ENCODE measurements at places on chromosomes 13 and 19.

DNA sequence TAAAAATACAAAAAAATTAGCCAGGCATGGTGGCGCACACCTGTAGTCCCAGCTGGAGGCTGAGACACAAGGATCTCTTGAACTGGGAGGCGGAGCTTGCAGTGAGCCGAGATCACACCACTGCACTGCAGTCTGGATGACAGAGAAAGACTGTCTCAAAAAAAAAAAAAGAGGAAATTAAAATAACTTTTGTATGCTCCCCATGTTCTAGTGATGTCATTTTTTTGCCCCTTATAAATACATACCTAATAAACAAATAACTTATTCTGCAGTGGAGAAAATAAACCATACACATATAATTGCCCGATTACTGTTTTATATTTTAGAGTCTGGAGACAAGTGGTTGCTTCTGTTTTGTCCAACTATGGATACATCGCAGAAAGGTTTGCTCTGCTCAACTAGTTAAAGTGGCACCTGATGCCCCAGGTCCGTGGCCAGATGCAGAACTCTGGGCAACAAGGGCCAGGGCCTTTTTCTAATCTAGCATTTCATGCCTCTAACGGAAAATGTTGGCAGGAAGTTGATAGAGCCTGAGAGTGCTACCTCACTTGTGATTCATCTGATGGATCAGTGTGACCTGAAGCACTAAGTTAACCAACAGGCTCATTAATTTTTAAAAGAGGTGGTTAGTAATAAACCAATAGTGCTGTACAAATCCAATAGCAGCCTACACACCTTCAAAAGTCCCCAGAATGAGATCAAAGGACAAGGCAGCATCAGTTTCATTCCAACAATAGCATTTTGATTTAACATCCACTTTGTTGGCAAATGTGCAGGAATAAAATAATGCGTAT, 18.8 kb downstream of the UBE2L5 start:
- DNase-seq = no peak

GRCh38 chr13:51229101-51229719, 7.0 kb downstream of the FAM124A start:
- no peak for DNase-seq

DNA sequence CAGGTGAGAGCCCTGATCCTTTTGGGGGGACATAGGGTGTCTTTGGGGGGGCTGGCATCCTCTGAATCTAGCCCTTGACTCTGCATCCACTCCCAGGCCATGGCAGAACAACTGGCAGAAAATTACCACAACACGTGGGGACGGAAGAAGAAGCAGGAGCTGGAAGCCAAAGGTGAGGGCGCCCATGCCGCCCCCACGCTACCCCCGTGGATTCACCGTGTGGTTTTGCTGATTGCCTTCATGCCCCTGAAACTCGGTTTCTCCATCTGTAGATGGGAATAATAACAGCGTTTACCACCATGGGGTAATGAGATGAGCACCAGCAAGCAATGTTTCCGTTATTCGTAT, 72.9 kb downstream of the RYR1 start:
- DNase-seq = no peak

DNA sequence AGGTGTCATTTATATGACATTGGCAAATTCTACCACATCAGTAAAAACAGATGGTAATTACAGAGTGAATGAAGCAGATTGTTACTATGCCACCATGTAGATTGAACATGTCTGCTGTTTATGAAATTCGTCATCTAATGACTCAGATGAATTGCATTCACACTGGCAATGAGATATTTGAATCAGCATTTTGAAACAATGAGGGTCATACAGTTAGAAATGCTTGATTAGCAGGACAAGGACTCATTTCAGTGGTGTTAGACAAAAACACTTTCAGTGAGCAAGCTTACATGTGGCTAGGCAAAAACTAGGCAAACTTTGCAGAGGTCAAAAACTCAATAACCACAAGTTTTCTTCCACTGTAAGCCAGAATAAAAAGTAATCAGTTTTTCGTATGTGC, 1165.0 kb downstream of the SLITRK1 start:
- no peak for DNase-seq

DNA sequence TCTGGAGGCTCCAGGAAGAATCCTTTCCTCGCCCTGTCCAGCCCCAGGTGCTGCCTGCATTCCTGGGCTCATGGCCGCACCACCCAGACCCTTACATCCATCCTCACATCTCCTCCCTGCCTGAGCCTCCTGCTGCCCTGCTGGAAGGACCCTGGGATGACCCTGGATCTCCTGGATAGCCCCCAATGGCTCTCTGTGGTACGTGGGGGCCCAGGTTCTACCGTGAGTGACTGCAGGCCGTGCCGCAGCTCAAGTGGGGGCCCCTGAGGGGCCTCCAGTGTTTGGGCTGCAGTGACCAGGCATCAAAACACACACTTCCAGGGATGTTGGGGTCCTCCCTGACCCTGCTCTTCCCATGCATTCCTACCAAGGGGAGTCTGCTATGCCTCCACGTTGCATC, 8.3 kb upstream of the MCF2L start:
- DNase-seq = no peak
